ENCODE measurements at places on chromosomes 5 and 9.

DNA sequence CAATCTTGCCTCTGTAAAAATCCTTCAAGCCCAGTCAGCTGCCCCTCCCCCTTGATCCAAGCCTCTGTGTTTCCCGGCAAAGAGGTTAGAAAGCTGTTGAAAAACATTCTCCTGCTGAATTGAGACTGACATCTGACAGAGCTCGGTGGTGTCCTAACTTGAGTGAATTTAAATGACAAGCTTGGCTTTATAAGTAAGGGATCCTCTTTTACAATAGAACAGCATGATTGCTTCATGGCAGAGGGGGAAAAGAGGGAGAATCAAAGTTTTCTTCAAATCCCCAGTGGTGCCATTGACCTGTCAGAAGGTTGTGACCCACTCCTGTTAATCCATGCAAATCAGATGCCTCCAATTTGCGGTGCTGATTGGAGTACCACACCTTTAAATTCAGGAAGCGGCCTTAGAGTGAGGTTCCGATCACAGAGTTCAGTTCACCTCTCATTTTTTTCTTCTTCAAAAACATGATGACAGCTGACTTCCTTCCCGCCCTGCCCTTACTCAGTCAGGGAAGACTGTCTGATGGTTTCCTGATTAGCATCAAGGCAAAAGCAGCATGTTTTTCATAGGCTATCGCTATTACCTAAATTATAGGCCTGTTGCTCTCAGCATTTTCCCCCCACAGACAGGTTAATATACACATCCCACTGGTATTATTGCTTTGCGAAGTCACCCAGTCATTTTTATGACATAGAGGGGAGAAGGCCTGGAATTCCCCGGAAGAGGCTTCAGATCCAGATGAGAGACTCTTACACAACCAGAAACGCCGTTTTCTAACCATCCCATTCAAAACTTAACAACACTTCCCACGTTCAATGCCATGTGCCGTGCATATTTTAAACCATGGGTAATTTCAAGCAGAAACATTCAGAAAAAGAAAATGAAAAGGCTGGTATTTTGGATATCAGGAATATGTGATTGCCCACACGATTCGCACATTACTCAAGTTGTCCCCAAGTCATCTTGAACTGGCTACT, 141.4 kb downstream of the EBF1 start:
- no peak for DNase-seq

DNA sequence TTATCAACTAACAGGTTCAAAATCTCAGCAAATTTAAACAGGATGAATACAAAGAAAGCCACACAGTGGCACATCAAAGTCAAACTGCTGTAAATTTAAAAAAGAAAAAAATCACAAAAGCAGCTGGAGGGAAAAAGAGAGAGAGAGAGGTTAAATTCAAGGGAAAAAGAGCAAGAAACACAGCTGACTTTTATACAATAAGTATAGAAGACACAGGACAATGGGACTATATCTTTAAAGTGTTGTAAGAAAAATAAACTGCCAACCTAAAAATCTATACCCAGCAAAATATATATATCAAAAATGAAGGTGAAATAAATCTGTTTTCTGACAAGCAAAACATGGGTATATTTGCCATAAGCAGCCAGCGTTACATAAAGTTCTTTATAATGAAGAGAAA, 261.5 kb downstream of the TLE1 start:
- no peak for DNase-seq

DNA sequence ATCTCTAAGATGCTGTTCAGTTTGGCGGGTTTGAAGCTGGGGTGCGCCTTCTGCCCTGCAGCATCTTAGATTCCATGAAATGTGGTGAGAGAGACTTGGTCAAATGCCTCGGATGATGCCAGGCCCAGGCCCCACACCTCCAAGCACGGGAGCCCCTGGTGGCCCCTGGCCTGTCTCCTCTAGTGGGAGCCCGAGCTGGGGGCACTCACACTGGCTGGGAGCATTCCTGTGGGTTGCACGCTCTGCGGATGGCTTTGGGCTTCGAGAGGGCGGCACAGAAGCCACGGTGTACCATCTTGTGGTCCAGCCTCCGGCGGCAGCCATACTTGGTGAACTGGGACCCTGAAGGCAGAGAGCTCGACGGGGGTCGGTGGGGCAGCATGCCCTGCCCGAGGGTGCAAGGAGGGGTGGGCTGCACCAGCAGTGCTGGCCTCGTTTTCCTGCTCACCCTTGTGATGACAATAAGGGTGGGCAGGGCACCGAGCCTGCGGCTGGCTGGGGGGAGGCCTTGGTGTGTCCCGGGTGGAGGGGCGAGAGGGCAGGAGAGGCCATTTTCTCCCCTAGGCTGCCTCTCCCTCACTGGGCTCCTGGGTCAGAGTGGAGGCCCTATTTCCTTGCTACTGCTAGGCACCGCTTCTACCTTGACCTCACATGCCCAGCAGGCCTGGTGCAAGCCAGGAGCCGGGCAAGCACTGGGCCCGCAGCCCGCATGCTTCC, 65.8 kb downstream of the ZNF354C start:
- DNase-seq = no peak

- no peak for DNase-seq
Observed at GRCh38 chr5:78562714-78563330, 85.8 kb downstream of the LHFPL2 start.

DNA sequence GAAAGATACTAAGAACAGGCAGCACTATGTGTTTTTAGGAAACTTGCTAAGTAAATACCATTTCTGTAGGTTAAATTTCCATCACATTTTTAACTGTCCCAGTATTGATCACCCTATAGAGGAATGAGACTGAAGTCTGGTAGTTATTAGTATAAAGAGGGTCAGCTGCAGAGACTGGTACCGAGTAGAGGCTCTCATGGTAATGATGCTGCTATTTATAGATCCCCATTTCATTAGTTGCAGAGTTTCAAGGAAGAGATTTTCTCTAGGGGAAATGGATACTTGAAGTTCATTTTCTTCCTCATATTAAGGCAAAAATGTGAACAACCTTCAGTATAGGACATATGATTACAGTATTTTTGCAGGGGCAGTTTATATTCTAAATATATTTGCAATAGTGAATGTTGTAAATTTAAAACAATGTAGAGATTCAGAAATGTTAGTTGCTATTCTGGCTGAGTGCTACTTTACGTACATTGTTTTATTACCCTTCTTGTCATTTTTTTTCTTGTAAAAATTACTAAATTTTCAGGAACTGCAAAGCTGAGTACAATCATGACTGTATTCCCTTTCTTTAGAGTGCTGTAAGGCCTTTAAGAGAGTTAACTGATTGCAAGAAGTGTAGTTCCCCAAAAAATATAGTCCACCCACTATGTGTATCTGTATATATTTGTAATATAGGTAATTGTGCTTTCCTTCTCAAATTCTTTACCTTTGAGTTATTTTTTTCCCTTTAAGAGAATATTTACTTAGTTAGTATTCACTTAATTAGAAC, 14.7 kb downstream of the PBX3 start:
- DNase-seq = no peak

DNA sequence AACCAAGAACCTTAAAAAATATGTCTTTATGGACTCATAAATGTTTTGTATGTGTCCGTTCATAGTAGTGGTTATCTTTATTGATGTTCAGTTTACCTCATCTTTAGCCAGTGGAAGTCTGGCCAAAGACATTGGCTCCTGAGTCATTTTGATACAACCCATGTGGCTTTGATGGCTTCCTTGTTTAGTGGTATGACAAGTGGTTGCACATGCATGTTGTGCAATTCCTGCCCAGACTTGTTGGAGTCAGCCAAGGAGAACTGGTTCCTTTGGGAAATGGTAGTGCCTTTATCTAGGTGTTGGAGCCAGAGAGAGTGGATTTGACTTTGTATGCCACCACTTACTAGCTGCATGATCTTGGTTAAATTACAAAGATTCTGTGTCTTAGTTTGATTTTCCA, 94.3 kb downstream of the RPS23 start:
- DNase-seq = no peak

- DNase-seq = no peak
Observed at GRCh38 chr5:6086871-6087270, 291.5 kb downstream of the MED10 start.

GRCh38 chr9:9747787-9748186, 865.0 kb downstream of the PTPRD start:
- DNase-seq = no peak

- DNase-seq = no peak
Observed at GRCh38 chr5:68315679-68316271, 100.2 kb downstream of the PIK3R1 start.

DNA sequence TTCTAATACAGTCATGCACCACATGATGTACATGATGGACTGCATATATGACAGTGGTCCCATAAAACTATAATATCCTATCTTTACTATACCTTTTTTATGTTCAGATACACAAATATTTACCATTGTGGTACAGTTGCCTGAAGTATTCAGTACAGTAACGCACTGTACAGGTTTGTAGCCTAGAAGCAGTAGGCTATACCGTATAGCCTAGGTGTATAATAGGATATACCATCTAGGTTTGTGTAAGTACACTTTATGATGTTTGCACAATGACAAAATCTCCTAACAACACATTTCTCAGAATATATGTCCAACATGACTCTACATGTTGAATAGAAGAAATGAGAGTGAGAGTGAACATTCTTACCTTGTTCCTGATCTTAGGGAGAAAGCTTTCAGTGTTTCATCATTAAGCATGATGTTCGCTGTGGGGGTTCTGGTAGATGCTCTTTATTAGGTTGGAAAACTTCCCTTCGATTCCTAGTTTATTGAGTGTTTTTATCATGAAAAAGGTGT, 31.8 kb downstream of the AMBP start:
- DNase-seq = no peak

GRCh38 chr5:139900546-139901250, 105.1 kb downstream of the PSD2 start:
- DNase-seq = no peak

GRCh38 chr5:154479160-154479943, 1.3 kb upstream of the HAND1 start:
- DNase-seq = no peak

DNA sequence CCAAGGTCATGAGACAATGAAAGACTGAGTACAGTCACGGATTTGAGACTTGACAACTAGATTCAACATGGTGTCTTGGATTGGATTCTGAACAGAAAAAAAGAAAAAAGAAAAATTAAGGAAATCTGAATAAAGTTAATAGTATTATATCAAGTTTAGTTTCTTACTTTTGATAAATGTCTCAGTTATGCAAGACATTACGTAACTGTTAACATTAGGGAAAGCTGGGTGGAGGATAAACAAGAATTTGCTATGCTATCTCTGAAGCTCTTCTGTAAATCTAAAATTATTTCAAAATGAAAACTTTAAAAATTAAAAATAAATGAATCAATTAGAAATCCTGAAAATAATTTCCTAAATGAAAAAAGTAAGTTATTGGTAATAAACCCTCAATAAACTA, 14.4 kb upstream of the DCAF12 start:
- no peak for DNase-seq

GRCh38 chr9:89532478-89532877, 34.6 kb upstream of the SEMA4D start:
- no peak for DNase-seq

DNA sequence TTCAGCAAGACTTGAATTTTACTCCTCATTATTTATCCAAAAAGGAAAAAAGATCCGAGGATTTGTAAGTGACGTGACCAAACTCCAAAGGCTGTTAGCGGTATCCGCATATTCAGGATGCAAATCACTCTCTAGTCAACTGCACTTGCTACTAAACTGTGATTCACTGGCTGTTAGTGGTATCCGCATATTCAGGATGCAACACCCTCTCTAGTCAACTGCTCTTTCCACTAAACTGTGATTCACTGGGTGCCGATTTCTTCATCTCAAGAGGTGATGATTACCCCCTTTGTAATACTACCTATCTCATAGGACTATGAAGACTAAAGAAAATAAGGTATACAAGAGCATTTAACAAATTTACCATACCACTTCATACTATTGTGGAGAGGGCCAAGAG, 5.7 kb downstream of the MAPKAP1 start:
- no peak for DNase-seq

DNA sequence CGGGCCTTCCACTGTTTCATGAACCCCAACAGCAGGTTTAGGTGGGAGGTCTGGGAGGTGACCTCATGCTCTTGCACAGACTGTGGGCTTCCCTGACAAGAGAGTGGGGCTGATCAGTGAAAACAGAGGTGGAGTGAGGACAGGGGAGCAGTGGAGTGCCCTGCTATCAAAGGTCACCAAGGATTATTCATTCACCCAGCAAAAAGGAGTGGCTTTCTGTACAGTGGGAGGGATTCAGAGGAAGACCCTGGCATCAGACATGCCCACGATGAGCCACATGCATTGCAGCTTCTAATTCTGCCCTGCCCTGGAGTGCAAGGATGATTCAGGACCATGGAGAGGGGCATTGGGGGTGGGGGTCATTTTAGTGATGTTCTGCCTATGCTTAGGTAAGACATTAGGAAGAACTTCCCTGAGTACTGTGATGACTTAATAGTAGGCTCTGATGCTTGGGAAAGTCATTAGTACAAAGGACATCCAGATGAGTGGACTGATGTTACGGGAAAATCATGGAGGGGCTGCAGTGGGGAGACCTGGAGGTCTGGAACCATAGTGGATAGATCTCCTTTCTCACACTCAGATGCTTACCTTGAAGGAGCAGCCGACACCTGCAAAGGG, 12.8 kb downstream of the TRAF1 start:
- no peak for DNase-seq

DNA sequence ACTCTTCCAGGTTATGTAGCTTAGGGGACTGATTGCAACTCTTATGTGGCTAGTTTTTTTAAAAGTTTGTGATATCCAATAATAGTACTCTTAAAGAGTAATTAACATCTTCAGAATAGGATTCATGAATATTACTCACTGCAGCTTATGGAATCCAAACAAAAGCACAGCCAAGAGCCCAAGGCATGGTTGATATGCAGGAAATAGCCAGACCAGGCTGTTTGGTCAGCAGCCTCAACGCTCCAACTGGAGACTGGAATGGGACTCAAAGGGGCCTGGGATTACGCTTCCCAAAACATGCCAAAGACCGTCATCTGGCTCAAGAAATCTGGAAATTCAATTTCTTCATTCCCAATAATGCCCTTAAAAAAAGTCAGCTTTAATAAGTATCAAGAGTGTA, 268.6 kb downstream of the SEC61B start:
- DNase-seq = no peak

DNA sequence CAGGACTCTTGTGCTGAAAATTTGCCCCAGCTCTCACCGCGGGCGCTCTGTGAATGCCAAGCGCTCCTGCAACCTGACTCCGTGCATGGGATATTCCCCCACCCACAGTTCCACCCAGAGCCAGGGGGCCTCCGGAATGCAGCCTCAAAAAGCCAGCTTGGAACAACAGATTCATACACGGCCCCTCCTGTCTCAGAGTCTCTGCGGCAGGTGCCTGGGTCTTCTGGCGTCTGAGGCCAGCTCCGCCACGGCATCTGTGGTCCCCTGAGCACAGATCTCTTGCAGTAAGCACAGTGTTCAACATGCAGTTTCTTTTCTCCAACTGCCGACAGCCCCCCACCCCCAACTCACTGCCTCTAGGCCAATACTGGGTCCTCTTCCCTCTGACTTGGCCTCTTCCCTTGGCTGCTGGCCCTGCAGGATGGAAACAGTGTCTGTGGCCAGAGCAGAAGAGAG, 355.7 kb upstream of the IRX2 start:
- DNase-seq = no peak

- no peak for DNase-seq
Observed at GRCh38 chr9:111375817-111376564, 46.0 kb upstream of the OR2K2 start.
